T-helper 17 cell (primary cell): ENCODE measurements at places on chromosomes 4 and X. TPM values are rescaled to one million over a fixed set of nuclear protein-coding genes. Genes with fewer than 3 reads are reported as not detected.

- no peak for DNase-seq
Measured at GRCh38 chrX:37651921-37652452, 33.6 kb upstream of the XK start.

DNA sequence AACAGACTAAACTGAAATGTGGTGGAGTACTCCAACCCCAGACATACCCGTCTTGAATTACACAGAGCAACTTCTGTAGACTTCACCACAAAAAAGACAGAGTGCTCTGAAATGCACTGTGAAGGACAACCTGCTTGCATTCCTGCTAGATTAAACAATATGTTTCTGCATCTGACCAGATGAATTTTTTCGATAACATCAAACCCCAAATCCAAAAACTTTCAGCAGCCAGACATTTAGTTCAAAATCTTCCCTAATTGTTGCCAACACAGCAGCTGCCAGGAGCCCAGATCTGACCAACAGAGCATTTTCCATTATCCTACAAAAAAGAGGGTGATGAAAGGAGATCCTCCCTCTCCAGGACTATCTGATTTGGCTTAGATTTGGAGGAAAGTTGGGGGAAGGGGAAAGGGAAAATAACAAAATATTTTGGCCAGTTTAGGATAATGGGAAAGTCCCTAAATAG, 356.5 kb downstream of the PDGFC start:
- DNase-seq, result no peak

RAI2 gene
- 0.18 TPM for total RNA-seq

- no peak for DNase-seq
Measured at GRCh38 chr4:99028187-99028586, 32.7 kb downstream of the METAP1 start.

DNA sequence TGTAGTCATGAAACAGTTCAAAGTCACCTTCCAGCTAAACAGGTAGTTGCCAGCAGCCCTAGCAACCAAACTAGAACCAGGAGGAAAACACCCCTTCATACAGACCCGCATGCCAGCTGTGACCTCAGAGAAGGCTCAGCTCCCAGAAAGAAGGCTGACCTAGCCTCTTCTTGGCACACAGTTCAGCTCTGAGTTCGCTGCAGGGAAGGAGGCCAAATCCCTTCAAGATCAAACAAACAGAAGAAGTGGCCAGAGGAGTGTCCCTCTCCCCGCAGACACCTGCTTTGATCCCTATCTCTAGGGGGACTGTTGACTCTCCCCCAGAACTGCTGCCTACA, 56.0 kb downstream of the HADH start:
- DNase-seq, result no peak

SYTL5 gene
- total RNA-seq, result not detected

DNA sequence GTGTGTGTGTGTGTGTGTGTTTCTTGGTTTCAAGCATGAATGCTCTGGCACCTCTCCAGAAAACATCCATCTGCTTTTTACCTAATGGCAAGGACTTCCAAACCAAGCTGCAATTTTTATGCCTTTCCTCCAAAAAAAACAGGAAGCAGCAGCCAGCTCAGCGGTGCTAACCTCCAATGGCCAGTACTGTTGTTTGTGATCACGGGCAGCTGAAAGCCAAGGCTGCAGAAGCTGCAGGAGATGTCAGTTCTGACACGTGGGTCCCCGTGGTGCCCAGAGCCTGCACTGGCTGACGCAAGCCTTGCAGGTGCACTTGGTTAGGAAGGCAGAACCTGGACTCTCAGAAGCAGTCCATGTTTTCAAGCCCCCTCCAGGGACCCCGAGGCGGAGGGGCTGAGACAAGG, 313.6 kb upstream of the DDX53 start:
- no peak for DNase-seq

CAPN6 gene
- total RNA-seq, result not detected

DNA sequence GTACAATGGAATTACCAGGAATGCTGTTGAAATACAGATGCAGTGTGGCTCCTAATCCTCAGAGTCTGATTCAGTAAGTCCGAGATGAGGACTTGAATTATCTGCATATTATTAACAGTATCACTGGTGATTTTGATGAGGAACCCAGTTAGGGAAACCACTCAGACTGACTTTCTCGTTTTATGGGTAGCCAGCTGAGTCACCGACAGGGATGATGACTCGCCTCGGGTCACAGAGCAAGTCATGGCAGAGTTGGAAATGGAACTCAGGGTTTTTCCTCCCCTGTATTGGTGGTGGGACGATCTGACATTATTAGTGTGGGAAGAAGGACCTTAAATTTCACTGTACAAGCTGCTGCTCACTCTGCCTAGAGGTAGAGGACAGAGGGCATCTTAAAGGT, 51.3 kb downstream of the RTL9 start:
- no peak for DNase-seq

DNA sequence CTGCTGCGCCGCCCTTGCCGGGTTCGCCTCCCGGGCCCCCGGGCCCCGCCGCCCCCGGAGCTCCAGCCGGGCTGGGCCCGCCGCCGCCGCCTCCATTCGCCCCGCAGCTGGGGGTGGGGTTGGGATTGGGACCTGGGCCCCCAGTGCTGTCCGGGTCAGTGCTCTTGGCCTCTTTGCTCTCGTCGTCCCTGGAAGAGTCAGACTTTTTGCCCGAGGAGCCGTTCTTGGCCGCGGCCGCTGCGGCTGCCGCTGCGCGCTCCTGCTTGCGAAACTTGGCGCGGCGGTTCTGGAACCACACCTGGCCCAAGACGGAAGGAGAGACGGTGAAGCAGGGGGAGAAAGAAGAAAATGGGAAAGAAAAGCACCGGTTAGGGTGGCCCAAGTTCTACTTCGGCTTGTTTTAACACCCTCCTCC, 2.5 kb downstream of the PHOX2B start:
- no peak for DNase-seq

ARHGEF6 gene
- 68.6 TPM for total RNA-seq

- DNase-seq, result no peak
Measured at GRCh38 chrX:37653397-37654085, 32.0 kb upstream of the XK start.

- no peak for DNase-seq
Measured at GRCh38 chrX:75086731-75087195, 69.3 kb downstream of the ABCB7 start.

DNA sequence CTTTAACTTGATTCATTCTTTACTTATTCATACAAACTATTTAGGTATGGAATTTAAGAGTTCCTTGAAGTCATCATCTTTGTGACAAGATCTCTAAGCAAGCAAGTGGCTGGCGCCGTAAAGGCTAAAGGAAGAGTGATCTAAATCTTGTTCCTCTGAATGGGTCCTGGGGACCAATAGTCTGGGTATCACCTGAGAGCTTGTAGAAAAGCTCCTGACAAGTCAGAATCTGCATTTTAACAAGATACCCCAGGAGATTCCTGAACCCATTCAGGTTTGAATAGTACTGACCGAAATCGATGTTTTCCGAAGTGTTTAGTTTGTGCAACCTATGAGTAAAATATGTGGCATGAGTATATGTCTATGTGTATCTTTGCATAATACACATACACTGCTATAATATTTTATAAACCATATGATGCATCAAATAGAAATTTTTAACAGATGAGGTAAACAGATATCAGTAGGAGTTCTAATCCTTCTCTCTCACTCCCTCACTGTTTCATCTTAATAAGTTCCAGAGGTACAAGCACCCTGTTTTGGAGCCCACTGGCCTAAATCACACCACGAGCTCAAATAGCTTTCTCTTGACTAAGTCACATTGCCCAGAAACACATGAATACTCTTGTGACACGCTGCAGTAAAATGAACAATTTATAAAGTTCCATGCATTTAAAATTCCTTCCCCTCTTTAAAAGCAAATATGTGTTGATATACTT, 170.0 kb downstream of the RELL1 start:
- DNase-seq, result no peak

DNA sequence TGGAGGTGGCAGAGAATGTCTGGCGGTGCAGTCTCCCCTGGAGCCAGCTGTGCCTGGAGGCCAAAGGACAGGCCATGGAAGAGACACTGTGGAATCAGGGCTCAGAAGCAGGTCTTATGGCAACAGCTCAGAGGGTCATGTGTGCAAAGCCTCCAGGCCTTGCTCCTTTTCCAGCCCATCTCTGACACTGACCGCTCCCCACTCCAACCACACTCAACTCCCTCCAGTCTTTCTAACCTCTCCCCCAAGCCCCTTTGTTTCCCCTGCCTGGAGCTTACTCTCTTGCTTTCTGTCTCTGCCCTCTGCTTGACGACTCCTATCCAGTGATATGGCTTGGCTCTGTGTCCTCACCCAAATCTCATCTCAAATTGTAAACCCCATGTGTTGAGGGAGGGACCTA, 34.2 kb upstream of the CRMP1 start:
- DNase-seq, result no peak

SLC7A11 gene
- 0.05 TPM for total RNA-seq

DNA sequence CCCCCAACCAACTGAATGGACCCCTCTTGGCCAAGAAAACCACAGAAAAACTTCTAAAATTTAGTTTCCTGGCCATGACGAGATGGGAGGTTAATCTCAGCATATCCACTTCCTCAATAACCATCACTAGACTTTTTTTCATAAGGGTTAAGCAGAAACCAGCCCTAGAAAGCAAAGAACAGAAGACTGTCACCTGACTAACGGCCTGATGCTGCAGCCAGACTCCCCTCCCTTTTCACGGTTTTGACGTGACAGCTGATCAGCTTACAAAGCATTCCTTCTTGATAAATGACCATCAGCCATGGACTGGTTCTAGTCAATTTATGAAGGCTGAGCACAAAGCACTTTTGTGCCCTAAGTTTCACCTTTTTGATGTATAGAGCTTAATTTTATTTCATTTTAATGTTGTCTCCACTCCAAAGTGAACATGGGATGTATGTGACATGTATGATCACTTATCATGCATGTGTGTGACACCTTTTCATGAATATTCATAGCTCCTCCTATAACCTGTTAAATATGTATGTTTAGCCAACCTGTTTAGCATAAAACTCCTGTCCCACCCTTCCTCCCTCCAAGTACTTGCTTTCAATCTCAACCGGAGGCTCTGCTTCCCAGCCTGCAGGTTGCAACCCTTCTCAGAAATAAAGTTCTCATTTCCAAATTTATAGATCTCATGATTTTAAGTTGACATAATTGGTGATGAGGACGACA, 56.3 kb downstream of the SERTM2 start:
- DNase-seq, result no peak

- no peak for DNase-seq
Measured at GRCh38 chr4:121998024-121998423, 46.2 kb upstream of the TRPC3 start.
